GM04504 (cell line): ENCODE measurements at places on chromosomes 2 and 18.

DNA sequence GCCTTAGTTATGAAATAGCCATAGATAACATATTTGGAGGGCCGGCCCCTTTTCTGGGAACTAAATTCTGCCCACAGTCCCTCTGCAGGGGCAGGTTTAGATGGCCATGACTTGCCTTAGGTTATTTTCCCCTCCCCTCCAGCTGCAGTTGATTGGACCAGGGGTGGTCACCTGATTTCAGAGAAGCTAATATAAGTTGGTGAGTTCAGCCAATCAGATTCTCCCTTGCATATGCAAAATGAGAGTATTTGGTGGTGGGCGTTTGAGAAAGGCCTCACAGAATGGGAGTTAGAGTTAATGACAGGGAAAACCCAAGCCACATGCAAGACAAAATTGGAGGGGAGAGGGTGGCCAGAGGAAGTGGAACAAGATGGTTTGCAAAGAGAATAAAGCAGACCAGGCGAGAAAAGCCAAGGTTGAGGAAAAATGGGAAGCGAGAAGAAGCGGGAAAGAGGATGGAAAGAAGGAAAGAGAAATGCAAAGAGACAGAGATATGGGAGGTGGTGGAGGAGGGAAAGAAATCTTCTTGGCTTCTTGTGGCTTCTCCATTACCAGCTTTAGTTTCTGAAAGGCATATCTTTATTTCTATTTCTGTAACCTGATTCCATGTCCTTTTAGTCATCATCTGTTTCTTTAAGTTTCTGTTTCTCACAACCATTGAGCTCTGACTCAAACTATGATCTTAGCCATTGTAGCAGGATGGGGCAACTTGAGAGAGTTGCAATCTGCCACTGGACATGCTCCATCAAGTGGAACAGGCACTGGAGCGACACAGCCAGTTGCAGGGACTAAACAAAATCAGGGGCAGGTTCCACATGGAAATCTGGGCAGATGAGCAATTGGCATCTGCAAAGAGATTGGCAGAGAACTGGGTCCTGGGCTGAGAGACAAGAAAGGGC is 108.1 kb upstream of the SIX3 start:
- no peak for DNase-seq

DNA sequence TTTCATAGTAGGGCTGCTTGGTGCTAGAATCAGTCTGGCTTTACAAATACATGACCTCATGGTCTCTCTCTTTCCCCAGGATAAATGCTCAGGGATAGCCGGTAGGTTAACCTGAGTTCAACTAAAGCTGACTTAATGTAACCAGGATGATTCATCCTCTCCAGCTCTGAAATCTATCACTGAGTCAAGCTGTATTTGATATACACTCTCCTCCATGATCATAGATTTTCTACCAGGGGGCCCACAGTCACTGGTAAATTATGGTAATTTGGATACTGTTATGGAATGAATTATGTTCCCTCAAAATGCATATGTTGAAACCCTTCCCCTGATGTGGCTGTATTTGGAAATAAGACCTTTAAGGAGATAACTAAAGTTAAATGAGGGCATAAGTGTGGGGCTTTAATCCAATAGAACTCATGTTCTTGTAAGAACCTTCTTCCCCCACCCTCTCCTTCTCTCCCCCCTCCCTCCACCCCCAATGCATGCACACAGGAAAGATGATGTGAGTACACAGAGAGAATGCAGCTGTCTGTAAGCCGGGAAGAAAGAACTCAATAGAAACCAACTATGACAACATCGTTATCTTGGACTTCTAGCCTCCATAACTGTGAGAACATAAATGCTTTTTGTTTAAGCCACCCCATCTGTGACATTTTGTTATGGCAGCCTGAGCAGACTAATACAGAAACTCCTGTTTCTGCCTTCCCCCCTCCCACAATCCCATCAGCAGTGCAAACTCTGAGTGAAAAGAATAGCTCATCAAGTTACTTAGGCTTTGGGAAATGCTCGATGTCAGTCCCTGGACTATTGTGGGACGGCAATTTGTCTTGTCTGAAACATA is 134.9 kb upstream of the KYNU start:
- no peak for DNase-seq

GRCh38 chr2:226661789-226662545 is 137.7 kb downstream of the IRS1 start:
- peak; percentile 92 for DNase-seq

- no peak for DNase-seq
Measured at GRCh38 chr2:177211576-177212105, 953 bp upstream of the HNRNPA3 start.

GRCh38 chr2:130391058-130391871 is 35.4 kb downstream of the PTPN18 start:
- DNase-seq = peak; percentile 38

- no peak for DNase-seq
Measured at GRCh38 chr18:21759836-21760235, 19.2 kb downstream of the MIB1 start.

GRCh38 chr18:50182511-50182910 is 12.4 kb downstream of the MYO5B start:
- no peak for DNase-seq

GRCh38 chr18:23912356-23912755 is 102.2 kb upstream of the TTC39C start:
- DNase-seq = no peak

DNA sequence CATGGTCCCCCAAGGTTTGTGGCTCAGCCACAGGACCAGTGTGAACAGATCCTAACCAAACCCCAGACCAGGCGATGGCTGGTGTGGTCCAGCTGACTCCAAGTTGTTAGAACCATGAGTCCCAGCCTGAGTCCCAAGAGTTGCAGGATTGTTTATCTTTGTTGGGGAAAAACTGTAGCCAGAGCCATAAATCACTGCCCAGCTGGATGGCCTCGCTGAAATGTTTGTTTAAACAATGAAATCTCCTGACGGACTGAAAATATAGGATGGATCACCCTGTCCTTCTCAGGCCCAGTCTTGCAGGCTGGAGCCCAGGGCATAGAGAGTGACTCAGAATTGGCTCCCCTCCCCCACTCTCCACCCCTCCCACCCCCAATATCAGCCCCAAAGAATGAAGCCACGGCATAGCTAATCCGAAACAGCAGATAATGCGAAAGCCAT is 36.4 kb downstream of the PKDCC start:
- no peak for DNase-seq

- peak; percentile 76 for DNase-seq
Measured at GRCh38 chr2:156334496-156335478, 2.3 kb upstream of the NR4A2 start.

DNA sequence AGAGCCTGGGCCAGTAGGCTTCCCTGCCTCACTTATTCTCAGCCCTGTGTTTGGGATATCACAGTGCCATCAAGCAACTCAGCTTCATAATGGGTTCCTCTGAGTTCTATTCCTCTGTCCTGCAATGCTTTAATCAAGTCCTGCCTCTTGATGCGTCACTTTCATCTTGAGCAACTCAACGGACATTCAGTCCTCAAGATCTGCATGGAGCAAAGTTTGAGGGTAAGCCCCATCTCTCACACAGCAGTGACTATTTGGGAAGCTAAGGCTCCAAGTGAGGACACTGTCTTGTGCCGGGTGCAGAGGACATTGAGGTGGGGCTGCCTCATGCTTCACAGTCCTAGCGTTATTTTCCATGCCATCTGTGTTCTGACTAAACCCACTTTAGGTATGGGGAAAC is 50.9 kb upstream of the PLB1 start:
- DNase-seq = no peak

DNA sequence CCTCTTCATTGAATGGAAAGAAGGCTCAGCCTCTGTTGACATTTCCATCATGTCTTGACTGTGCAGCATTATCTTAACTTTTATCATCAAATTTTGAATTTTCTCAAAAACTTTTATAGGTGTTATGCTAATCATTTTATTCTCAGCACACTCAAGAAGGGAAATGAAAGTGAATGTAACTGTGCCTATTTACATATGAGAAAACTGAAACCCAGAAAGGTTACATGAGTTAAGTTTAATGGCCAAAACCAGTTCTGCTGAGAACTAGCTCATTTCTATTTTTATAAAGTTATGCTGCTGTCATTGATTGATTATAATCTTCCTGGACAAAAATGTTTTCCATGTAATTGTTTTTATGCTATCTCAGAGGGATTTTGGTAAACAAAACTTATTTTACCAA is 618.8 kb upstream of the NRXN1 start:
- DNase-seq = no peak

DNA sequence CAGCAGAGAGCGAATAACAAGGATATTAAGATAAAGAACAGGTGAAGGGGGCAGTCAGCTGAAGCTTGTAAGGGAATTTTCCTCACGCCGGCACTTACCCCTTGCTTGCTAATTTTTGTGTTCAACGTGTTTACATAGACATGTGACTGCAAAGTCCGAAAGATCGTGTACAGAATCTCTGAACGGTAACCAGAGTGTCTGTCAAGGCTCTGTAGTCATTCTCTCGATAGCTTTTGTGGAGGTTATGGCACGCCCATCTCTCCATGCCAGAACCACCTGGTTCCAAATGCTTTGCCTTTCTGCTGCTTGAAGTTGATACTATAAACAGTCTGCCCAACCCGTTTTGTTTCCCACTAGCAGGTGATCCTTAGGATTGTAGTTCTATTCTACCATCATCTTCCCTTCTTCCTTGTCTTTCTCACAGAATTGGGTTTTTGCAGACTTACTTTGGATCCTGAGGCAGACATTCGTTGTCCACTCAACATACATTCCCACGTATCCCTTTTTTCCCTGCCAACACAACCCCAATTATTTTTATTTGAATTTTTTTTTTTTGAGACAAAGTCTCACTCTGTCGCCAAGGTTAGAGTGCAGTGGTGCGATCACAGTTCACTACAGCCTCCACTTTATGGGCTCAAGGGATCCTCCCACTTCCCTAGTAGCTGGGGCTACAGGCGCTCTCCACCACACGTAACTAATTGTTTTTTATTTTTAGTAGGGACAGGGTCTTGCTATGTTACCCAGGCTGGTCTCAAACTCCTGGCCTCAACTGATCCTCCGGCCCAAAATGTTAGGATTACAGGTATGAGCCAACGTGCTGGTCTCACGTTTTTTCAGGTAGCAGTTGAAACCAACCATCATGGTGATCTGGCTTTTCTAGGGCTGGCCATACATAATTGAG is 1.3 kb upstream of the USP34 start:
- DNase-seq = no peak

- DNase-seq = no peak
Measured at GRCh38 chr2:132754867-132755472, 85.0 kb upstream of the LYPD1 start.

DNA sequence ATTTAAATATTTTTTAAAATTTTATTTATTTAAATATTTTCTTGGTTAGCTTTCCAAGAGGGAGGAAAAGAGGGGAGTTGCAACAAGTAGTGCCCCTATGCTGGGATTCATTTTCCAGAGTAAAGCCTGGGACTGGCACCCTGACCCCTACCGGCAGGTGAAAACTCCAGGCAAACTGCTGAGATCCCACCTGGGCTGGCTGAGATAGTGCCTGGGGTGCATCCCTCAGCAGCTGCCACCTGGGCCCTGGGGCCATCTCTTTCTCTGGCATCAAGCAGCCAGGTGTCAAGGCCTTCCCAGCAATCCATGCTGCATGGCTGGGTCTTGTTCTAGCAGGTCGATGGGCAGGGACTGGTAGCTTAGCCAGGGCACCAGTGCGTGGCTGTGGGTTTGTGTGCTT is 6.6 kb downstream of the SIX2 start:
- no peak for DNase-seq

DNA sequence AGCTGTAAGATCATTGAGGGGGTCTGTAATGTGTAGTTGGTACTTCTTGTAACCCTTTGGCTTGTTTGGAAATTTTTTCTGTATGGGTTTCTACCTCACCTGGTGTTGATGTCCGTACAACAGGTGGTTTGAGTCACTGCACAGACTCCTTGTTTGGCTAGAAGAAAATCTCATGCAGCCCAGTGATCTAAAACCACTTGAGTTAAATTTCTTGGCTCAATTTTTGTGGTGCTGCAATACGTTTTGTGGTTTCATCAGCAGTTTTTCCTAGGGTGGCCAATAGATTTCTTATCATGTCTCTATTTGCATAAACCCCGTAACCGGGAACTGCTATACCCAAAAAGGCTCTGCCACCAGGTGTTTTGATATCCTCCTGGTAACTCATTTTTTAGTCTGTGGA is 43.4 kb downstream of the CERS6 start:
- DNase-seq = no peak

- no peak for DNase-seq
Measured at GRCh38 chr2:68980956-68981355, 6.5 kb downstream of the GKN1 start.

DNA sequence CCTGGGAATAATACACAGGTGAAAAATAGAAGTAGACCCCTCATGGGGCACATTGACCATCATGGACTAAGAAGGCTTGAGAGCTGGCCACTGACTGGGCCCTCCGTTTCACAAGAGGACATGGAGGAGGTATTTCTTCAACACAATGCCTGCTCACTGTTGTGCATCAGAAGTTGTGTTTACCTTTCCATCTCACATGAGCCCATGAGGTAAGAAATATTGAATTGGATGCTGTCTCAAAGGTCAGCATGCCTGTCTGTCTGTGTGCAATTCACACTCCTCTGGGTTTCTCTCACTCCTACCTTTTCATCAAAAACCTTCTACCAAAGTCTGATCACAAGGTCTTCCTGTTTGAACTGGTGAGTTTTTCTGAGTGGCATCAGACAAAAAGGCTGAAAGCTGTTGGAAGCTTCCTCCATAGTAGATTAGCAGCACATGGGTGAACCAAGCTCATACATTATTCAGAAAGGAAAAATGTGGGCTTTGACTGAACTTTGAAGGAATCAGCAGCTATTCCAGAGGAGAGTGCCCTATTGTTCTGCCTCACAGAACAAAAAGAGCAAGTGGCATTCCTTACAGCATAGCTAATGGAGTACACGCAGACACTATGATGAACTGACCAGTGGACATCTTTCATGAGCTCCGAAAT is 143.2 kb upstream of the RND3 start:
- no peak for DNase-seq

DNA sequence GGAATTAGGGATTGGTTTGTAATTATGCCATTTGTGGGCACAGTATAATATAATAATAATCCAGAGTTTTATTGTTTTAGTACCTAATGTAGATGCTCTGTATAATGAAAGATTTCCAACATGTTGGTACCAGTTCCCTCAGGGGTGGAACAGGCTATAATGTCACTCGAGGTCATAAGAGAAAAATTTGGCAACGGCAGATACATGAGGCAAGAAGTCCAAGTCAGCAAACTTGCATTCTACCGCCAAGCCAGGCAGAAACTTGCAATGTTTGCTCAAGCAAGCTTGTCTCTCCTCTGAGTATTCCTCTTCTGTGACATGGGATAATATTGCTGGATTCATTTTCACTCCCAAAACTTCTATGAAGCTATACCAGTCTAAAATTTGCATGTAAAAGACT is 520.0 kb upstream of the SALL3 start:
- DNase-seq = no peak

DNA sequence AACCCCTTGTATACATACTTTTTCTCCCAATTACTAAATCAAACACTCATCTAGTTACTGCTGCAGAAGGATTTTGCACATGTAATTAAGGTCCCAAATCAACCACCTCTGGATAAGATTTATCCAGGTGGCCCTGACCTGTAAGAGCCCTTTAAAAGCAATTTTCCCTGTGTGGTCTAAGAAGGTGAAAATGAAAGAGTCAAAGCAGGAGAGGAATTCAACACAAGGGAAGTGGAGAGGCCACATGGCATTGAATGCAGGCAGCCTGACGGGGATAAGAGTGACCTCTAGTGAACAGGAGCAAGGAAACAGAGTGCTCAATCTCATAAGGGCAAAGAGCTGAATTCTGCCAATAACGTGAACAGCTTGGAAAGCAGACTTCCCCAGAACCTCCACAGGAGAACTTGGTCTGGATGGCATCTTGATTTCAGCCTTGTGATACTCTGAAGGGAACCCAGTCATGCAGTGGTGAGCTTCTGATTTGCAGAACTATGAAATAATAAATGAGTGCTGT is 27.2 kb downstream of the PPP3R1 start:
- no peak for DNase-seq

- no peak for DNase-seq
Measured at GRCh38 chr18:5106730-5107129, 90.3 kb downstream of the AKAIN1 start.
